ENCODE measurements at places on chromosomes 11 and 22. TPM values are rescaled to one million over a fixed set of nuclear protein-coding genes. Genes with fewer than 3 reads are reported as not detected.
A peak's percentile ranks its signal among the peaks of the same experiment; 100 is the strongest.

GRCh38 chr22:19757140-19757984 lies 3.2 kb upstream of the TBX1 start:
- no peak for DNase-seq

DNA sequence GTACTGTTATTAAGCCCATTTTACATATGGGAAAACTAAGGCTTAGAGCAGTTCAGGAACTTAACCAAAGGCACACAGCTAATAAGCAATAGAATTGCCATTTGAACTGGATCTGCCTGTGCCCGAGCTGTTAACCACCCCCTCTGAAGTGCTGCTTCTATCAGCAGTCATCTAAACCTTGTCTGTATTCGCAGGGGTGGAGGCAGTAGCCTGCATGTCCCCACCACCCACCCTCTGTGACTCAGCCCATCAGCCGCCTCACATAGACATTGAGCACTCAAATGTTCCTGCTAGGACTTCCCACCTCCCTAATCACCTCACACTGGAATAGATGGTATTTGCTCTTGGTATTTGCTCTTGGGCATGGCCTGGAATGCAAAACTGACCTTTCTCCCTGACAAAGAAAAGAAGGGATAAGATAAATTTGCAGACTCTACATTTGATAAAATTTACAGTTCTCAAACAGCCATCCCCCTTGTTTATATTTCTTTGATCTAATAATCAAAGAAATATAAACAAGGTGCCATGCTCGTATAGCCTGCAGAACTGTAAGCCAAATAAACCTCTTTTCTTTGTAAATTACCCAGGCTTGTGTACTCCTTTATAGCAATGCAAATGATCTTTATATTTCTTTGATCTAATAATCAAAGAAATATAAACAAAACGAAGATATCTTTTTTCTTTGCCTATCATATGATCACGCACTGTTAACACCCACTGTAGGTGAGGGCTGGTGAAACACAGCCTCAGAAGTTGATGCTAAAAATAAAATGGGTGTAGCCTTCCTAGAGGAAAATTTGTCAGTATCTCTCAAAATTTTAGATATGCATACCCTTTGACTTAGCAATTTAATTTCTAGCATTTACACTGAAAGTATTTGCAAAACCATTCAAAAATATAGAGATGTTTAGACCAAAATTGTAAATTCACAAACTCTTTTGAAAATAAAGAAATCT lies 15.9 kb downstream of the DKK3 start:
- no peak for DNase-seq

- DNase-seq: no peak
Measured at GRCh38 chr11:76788661-76789442, 5.7 kb downstream of the TSKU start.

DNA sequence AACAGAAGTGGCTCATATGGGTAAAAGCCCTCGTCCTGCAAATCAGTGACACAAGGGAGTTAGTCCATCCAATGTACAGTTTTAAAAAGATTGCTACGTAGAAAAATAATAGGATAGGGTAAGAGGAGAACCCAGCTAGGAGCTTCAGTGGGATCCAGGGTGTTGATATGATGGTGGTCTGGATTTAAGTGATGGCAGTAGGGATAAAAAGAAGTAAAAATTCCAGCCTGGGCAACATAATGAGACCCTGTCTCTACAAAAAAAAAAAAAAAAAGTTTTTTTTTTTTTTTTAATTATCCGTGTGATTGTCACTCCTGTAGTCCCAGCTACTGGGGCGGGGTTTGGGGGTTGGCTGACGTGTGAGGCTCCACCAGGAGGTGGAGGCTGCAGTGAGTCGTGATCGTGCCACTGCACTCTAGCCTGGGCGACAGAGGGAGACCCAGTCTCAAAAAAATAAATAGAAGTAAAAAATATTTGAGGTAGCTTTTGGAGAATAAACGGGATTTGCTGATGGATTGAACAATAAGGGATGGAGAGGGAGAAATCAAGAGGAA lies 7.0 kb upstream of the L3MBTL2 start:
- peak; percentile 30 for DNase-seq

DNA sequence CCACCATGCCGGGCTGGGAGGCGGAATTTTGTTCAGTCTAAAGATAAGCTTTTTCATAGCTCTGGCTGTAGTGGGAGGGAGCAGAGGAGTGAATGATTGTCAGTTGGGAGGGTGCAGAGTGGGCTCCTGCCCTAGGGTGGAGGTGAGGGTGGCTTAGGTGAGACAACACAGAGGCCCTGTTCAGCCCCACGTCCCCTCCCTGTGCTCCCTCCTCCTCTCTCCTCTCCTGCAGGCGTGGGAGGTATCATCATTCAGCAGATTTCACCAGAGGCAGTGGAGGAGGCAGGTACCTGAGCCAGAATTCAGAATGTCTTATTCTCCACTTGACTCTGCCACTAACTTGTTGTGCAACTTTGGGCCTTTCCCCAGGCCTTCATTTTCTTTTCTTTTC lies 1.7 kb upstream of the THRSP start:
- DNase-seq: no peak

DNA sequence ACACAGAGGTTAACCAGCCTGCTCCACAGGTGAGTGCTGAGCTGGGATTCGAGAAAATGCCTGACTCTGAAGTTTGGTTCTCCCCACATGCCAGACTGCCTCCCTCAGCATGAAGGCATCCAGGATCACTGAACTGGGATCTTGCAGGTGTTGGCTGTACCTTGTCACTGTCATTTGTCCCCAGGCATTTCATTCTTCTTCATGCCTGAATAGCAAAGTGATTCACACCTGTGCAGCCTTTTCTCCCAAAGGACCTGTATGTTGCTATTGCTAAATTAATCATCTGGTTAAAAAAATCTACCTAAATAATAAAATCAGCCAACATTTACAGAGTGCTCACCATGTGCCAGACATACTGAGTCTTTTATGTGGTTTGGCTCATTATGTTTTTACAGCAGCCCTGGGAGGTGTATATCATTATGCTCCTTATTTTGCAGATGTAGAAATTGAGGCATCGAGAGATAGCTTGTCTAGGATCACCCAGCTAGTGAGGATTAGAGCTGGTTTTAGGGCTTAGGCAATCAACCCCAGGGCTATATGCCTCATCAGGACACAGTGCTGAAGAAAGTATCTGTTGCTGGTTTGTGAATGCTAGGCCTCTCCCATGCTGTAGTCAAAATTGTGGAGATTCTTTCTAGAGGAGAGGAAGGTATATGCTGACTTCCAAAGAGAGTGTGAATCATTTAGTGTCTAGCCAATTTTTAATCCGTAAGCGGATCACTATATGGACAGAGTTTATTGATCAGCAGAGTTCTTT lies 204.4 kb downstream of the HIPK3 start:
- DNase-seq: no peak

- no peak for DNase-seq
Measured at GRCh38 chr11:47391077-47391583, 12.8 kb upstream of the SPI1 start.

DNA sequence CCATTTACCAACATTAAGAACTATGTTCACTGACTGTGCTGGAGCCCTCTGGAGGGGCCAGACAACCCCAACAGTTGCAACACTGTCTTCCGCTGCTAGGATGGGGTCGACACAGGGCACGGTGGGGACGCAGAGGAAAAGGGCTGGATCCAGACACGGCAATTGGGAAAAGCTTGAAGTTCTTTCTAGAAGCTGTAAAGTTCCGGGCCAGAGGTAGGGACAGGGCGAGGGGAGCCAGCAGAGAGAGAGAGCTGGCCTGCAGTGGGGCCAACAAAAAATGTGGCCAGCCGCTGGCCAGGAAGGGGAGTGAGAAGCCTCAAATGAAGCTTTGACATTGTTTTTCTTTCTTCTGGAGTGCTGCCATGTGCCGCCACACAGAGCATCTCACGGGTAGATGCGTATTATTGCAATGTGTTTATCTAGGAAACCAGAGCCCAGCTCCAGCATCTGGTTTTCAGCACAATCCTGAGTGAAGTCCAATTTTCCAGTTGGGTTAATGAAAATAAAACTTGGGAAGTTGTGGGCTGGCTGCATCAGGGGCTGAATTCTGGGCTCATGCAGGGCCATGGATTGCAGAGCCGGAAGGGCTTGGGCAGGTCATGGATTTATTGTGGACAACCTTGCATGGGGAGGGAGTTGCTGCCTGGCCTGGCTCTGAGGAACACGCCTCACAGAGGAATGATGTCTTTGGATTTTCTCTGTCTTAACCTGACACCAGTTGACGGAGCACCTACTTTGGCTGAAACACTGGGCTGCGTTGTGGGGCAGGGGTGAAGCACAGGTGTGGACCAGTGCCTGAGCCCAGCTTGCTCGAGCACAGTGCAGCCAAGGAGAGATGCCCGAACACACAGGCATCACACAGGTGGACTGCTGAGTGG lies 67.6 kb upstream of the AMPD3 start:
- no peak for DNase-seq

- DNase-seq: no peak
Measured at GRCh38 chr11:369336-370018, at the start of gene B4GALNT4. B4GALNT4 (plus strand) TSS chr11:369499; CDS start chr11:369804, 305 bp downstream.

DNA sequence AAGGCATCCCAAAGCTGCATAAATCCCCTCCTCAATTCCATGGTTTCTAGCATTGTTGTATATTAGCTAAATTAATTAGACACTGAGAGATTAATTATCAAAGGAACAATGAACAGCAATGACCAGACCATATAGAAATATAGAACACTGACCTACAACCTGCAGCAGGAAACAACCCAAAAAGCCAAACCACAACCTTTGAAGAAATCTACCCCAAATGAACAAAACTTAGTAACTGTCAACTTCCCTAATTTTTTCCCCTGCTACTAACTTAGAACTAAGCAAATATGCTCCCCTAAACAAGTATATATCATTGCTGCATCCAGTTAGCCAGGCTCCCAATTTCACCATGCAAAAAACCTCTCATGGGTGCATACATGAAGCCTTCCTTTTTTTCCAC lies 268.0 kb upstream of the ANO3 start:
- no peak for DNase-seq

DNA sequence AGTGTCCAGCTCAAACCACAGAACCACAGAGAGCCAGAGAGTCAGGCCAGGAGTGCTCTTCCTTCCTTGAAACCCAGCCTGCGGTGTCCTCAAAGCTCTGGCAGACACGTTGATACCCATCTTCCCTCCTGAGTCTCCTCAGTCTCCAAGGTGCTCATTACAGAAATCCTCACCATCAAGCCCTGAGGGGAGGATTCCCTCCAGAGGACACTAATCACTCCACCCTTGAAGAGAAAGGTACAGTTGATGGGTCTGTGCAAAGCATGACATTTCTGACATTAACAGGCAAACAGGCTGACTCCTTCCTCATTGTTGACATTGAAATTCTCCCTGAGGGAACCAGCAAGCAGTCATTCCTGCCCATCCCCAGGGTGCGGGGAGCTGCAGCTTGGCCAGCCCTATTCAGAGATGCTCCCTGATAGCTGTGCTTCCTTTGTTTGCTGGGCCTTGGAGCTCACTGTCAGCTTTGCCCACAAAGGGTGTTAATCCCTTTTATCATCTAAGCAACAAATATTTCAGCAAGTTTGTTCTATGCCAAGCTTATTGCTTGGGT lies 101.7 kb upstream of the CSNK2A3 start:
- DNase-seq: no peak

DNA sequence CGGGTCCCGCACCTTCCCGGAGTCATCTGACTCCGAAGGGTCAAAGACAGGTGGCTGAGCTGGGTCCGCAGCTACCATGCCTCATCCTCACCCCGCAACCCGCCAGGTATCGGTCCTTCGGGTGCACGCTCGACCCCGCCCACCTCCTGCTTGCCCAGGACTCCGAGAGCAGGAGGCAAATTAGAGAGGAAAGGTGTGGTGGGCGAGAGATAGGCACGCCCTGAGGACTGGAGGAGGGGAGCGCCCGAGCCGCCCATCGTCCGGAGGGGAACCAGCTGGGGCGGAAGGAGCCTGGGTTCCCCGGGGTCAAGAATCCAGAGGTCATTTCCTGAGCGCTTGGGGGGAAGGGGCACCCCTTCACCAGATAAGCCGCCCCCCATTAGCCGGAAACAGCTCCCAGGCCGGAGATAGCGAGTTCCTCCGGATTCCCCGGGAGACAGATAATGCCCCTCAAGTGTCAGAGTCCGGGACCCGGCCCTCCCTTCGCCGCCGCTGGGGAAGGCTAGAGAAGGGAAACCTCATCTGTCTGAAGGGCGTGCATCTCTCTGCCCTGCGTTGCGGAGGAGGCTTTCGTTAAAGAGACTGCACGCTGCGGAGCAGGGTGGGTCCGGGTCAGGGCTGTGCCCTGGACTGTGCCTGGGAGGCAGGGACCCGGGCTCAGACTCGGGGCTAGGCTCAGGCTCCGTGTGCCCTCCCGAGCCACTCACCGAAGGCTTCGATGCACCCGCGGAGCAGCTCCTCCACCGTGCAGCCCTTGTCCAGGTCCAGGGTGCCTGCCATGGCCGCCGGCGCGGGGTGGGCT lies 1.7 kb downstream of the RASGRP2 start:
- no peak for DNase-seq

DNA sequence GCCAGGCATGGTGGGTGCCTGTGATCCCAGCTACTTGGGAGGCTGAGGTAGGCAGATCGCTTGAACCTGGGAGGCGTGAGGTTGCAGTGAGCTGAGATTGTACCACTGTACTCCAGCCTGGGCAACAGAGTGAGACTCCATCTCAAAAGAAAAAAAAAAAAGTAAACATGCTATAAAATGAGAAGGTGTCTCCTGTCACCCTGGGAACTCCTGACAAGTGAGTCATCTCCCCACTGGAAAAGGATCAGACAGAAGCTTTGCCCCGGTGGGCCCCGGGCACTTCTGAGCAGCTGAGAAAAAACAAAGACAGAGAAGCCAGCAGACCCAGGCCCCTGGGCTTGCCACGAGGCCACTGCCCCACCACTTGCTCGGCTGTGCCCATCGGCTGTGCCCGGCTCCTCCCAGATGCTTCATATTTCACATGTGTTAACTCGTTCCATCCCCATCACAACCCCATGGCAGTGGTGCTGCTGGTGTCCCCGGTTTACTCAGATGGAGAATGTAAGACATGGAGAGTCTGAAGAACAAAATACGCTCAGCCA lies 22.3 kb downstream of the TTLL1 start:
- DNase-seq: no peak

Gene MUC6
- total RNA-seq: 0.23 TPM

Gene MYOD1
- total RNA-seq: not detected

Gene SLC6A5
- total RNA-seq: not detected

Measured in T-cell (primary cell).